ENCODE measurements at places on chromosomes 3 and 15. TPM values are rescaled to one million over a fixed set of nuclear protein-coding genes. Genes with fewer than 3 reads are reported as not detected.
A peak's percentile ranks its signal among the peaks of the same experiment; 100 is the strongest.

GRCh38 chr3:106296062-106296461 is 427.2 kb upstream of the CBLB start:
- no peak for DNase-seq

GRCh38 chr15:89026167-89026566 is 62.1 kb upstream of the ABHD2 start:
- no peak for DNase-seq

DNA sequence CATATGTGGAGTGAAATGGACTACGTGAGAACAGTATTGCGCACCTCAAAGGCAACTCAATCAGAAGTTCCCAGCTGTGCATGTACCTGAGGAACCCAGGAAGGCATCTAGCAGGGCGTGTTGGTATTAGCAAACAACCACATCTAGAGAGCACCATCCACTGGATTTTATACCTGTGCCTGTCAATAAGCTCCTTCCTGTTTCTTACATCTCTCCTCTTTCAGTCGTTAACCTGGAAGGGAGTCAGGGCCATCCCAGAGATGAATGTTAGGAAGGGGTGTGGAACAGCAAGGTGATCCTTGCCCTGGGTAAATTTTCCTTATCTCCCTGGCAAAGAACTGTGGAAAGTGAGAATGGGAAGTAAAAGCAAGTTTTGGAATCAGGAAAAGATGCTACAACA is 29.6 kb upstream of the CHMP2B start:
- no peak for DNase-seq

DNA sequence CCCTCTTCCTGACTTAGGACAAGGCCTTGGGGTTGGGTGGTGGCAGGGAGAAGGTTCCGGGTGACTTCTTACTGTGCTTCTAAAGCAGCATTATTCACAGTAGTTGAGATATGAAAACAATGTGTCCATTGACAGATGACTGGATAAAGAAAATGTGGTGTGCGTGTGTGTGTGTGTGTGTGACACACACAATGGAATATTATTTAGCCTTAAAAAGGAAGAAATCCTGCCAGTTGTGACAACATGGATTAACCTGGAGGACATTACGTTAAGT is 128.1 kb upstream of the RASGRP1 start:
- no peak for DNase-seq

DNA sequence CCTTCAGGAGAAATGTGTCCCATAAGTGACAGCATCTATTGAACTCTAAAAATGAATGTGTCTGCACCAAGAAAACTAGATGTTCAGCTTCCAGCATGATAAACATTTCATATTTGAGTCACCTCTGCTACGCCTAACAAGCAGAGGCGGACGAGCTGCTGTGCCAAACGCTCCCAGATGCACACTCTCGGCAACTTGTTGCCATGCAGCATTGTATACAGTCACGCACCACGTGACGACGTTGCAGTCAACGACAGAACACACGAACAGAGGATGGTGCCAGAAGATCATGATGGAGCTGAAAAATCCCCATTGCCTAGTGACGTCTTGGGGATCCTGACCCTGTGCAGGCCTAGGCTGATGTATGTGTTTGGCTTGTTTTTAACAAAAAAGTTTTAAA is 137.5 kb downstream of the XXYLT1 start:
- DNase-seq = no peak

- peak; percentile 33 for DNase-seq
Observed at GRCh38 chr3:194487289-194488054, 670 bp upstream of the ATP13A3 start.

DNA sequence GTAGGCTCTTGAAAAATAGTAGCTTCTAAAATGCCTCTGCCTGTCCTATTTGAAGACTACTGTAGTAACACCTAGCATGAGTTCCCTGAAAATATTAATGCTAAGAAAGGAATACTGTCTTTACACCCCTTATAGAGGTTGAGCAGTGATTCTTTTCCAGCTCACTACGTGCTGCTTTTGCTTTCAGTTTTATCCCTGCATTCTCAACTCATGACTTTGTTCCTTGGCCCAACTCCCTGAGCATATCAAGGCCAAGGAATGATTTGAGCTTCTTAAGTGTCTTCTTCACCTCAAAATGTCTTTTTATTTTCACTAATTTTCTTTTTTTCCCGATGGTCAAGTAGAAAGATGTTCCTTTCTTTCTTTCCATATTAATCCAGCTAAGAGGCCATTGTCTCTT is 16.5 kb upstream of the P2RY13 start:
- DNase-seq = no peak

- DNase-seq = no peak
Observed at GRCh38 chr3:10391391-10391790, 70.5 kb upstream of the SEC13 start.

- DNase-seq = no peak
Observed at GRCh38 chr3:142817356-142817755, 71.5 kb downstream of the PCOLCE2 start.

DNA sequence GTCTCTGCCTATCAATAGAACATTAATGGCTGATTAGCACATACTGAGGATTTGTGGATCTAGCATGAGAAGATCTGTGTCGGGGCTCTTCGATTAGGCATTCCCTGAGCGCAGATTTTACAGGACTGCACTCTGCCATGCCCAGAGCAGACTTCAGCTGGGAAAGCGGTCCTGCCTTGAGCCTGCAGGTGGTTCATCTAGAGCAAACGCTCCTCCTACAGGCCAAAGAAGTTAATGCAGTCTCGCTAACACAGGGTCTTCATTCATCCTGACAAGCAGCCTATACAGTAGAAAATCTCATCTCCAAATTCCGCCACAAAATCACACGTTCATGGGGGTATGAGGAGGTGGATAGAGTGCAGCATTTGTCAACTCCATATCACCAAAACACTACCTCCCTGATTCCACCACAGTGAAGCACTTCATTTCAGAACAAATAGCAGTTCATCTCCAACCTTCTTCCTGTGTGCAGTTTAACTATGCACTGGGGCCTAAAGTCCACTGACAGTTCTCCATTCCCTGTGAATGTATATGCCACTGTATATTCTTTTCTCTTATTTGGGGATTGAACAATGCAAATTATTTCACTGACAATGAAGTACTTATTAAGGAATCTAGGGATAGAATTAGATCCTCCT is 405.8 kb downstream of the IGSF11 start:
- DNase-seq = peak; percentile 82

GRCh38 chr15:64865998-64866520 is 24.3 kb downstream of the PLEKHO2 start:
- no peak for DNase-seq

DNA sequence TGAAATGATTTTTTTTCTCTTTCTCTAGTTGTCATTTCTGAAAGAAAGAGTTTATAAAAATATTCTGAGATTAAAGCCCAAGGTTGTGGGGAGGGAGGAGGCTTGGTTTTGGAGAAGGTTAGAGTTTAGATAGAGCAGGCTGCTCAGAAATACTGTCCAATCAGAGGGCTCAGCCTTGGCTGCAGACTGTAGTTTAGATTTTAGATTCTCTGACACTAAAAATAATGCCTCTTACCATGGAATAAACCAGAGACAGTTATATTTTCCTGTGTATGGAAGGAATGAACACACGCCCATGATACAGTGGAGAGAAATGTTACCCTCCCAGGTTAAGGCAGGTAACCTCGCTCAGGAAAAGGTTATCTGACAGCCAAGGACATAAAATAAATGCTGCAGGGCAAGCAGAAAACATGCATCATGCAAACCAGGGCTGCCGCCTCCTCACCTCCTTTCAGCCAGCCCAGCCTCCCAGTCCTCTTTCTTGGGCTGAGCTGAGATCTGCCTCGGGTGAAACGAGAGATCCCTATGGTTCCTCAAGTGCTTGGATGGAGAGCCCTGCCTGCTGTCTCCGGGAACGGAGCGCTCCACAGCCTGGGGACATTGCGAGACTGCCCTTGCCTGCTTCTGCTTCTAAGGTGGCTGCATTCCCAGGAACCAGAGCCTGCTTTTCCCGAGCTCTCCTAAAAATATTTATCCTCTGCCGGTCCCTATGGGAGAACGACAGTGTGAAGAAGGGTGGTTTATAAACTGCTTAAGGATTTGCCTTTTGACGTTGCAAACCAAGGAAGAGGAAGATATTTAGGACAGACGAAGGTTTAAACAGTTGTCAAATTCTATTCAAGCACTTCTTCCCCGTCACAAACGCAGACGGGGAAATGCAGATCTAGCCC is 848 bp downstream of the NCEH1 start:
- DNase-seq = peak; percentile 26

DNA sequence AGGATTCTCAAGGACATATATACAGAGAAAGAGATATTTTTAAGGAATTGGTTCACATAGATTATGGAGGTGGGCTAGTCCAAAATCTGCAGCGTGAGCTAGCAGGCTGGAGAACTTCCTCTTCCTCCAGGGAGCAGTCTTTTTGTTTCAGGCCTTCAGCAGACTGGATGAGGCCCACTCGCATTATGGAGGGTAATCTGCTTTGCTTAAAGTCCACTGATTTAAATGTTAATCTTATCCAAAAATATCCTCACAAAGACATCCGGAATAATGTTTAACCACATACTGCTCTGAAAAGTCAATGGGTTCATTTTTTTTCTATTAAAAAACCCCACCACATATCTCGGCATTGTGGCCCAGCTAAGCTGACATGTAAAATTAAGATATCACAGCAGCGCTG is 22.2 kb upstream of the NRROS start:
- no peak for DNase-seq

GRCh38 chr3:151550642-151551041 is 89.8 kb upstream of the IGSF10 start:
- DNase-seq = no peak

GRCh38 chr15:93103823-93104222 is 14.8 kb upstream of the RGMA start:
- no peak for DNase-seq

GRCh38 chr15:47861111-47861903 is 144.0 kb downstream of the SEMA6D start:
- DNase-seq = no peak

DNA sequence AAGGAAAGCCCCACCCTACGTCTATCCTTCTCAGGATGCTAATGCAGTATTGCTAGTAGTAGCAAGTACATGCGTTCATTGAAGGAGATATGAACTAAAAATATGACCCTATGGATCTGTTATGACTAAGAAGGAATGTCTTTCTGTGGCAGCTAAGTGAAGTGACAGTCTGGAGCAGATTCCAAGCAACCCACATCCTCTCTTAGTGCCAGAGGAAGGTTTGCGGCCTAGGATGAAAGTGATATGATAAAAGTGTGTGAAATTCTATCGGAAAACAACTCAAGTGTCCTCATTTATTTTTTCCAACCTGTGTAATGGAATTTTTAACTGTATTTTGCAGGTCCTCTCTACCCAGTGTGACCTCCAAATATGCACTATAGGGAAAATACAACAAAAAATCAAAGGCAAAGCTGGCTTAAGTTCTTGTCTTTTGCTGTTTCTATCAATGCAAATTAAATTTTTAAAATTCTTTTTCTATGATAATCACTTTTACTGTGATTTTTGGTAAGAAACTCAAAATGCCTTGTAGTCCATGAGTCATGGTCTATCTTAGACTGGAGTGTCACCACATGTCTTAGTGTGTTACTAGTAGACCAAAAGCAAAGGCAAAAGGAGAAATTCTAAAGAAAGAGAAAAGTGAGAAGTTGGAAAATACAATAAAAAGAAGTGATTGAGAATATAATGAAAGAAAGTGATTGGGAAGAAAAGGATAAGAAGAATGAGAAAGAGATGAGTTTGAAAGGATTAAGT is 161.2 kb upstream of the TMCO5A start:
- DNase-seq = no peak

- no peak for DNase-seq
Observed at GRCh38 chr3:174583396-174583795, 275.7 kb upstream of the NAALADL2 start.

GRCh38 chr3:13621381-13622221 is 72.7 kb downstream of the FBLN2 start:
- no peak for DNase-seq

DNA sequence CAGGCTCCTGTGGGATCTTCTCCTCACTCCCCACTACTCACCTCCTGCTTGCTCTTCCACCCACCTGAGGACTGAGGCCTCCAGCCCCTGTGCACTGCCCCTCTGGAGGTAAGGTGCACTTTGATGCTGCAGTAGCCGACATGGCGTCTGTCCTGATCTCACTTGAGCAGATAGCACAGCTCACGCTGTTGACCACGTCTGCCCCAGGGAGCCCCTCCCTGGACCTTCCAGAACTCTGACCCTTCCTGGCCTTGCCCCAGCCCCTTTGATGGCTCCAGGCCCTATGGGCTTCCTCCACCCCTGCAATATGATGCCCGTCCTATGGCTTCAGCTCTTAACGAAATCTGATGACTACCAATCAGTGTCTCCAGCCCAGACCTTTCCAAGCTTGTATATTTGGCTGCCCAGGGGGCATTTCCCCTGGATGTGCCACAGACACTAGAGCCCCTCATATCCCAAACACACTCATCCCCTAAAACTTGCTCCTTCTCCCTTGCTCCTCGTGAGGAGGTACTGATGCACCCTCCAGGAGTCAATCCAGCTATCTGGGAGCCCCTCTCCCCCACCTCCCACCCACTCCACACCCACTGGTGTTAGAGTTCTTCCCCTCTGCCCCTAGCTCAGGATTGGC is 27.1 kb downstream of the KY start:
- no peak for DNase-seq

GRCh38 chr3:38257583-38257982 is 8.0 kb upstream of the SLC22A13 start:
- DNase-seq = no peak

- no peak for DNase-seq
Observed at GRCh38 chr3:161197855-161198850, 23.0 kb upstream of the NMD3 start.

The PLA2G4F gene
- total RNA-seq = not detected

The IL16 gene
- 29.6 TPM for total RNA-seq

The TRPM1 gene
- total RNA-seq = not detected

The CAMK2N2 gene
- not detected for total RNA-seq

The RMDN3 gene
- total RNA-seq = 34.4 TPM

The THBS1 gene
- 8.2 TPM for total RNA-seq

The DISP2 gene
- 3.6 TPM for total RNA-seq

The ARGFX gene
- total RNA-seq = not detected

The SPATA12 gene
- 0.15 TPM for total RNA-seq

The LRRC2 gene
- 0.23 TPM for total RNA-seq

The GRIP2 gene
- total RNA-seq = 6.6 TPM

The STARD5 gene
- total RNA-seq = 7.3 TPM

The SSUH2 gene
- total RNA-seq = 0.21 TPM

The MYL3 gene
- not detected for total RNA-seq

The CXCR6 gene
- total RNA-seq = not detected

The NOX5 gene
- total RNA-seq = not detected

The NSMCE3 gene
- 20.4 TPM for total RNA-seq

All from endothelial cell (in vitro differentiated cells).